ENCODE measurements at places on chromosomes 11 and 22.

DNA sequence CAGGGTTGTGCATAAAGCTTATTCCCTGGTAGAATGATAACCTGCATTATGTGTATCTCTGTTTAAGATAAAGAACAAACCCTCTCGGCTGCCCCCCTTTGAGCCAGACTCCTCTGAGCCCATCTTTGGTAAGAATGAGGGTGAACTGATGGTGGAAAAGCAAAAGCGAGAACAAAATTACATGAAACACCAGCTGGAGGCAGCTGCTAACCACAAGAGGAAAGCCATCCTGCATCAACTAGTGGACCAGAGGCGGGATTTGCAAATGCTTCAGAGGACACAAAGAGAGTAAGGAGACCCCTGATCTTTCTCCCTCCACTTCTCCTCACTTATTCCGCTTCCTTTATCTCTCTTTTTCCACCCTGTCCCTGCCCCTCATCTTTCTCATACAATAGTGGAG lies 40.3 kb downstream of the CCDC81 start:
- DNase-seq = no peak

GRCh38 chr11:134164490-134165370 lies 59.0 kb downstream of the NCAPD3 start:
- DNase-seq = no peak

- no peak for DNase-seq
Measured at GRCh38 chr11:101435408-101435973, 148.3 kb downstream of the TRPC6 start.

GRCh38 chr11:30172883-30173311 lies 57.9 kb upstream of the FSHB start:
- DNase-seq = no peak

DNA sequence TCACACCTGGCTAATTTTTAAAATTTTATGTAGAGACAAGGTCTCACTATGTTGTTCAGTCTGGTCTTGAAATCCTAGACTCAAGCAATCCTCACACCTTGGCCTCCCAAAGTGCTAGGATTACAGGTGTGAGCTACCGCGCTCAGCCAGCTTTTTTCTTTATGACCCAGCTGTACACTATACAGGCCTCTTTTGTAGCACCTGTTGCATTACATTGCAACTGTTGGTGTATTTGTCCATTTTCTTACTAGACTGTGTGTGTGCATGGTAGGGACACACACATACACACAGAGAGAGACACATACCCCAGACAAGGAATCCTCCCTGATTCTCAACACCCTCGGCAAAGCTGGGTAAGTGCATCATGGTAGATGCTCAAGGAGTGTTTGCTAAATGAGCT lies 61.7 kb downstream of the NAV2 start:
- DNase-seq = no peak

GRCh38 chr11:64341851-64342791 lies 2.1 kb downstream of the CCDC88B start:
- DNase-seq = peak; percentile 59

- DNase-seq = no peak
Measured at GRCh38 chr11:20154381-20154780, 5.9 kb downstream of the DBX1 start.

GRCh38 chr11:10324474-10324873 lies 19.6 kb downstream of the ADM start:
- peak; percentile 70 for DNase-seq

DNA sequence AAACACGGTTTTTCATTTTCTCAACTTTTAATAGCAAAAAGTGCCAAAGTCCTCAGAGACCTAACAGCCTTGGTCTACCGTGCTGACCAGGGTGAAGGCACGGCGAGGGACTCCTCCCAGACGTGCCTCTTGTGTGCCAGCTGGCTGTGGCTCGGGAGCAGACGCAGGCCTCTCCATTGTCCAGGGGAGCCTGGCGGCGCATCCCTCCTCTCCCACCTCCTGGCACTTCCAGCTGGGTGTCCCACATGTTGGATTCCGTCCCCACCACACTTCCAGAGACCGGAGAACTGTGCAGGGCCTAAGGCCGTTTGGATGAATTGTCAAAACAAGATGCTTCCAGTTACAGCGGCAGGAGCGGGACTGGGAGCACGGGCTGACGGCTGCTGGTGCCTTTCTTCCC lies 11.6 kb downstream of the CDPF1 start:
- no peak for DNase-seq

Data from AG09319 (cell line).